Breast epithelium (tissue), 4 donors: ENCODE measurements at places on chromosomes 7 and 10. TPM values are rescaled to one million over a fixed set of nuclear protein-coding genes. Genes with fewer than 3 reads are reported as not detected.

GRCh38 chr7:104921596-104921995, 92.4 kb upstream of the KMT2E start:
- no peak for DNase-seq

DNA sequence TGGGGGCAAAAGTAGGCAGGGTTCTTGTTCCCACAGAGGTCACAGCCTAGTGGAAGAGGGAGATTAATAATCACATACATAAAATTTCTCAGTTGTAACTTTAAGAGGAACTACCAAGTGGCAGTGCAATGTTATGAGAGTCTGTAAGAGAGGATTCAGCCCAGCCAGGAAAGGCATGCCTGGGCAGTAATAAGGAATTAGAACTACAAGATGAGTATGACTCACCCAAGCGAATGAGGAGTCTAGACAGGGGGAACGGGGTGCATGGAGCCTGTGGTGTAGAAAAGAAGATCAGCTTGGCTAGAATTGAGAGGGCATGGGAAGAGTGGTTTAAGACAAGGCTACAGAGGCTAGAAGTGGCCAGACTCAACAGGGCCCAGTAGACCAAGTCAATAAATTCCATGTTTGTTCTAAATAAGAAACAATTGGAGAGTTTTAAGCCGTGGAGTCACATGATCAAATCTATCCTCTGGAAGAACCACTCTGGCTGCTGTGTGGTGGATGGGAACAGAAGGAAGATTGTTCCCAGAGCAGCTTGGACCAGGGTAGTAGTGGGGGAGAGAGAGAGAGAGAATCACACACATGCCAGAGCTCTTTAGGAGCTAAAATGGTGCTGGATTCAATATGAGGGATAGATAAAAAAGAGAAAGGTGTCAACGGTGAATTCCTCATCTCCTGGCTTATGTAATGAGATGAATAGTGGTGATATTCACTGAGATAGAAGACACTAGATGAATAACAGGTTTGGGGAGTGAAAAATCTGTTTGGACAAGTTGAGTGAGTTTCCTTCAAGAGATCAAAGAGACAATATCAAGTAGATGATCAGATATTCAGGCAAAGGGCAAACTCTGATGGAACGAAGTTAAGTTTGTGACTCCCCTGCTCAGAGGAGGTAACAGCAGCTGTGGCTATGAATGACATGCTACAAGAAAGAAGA, 265.1 kb downstream of the FGFR2 start:
- DNase-seq, result no peak

DNA sequence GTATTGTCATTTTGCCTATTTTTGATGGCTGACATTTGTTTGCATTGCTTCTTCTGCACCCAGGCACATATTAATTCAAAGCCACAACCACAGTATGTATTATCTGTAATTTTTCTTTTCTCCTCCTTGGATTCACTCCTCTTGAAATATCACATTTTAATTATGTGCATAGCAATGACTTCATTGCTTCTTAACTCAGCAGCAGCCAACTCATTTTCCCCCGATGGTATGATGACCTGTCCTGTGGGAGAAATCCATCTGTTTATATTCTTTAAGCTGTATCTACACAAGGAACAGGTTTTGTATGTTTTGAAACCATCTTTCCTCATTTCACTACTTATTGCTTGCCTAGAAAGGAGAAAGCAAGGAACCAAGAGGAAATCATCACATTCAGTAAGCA, 588.8 kb downstream of the INHBA start:
- no peak for DNase-seq

DNA sequence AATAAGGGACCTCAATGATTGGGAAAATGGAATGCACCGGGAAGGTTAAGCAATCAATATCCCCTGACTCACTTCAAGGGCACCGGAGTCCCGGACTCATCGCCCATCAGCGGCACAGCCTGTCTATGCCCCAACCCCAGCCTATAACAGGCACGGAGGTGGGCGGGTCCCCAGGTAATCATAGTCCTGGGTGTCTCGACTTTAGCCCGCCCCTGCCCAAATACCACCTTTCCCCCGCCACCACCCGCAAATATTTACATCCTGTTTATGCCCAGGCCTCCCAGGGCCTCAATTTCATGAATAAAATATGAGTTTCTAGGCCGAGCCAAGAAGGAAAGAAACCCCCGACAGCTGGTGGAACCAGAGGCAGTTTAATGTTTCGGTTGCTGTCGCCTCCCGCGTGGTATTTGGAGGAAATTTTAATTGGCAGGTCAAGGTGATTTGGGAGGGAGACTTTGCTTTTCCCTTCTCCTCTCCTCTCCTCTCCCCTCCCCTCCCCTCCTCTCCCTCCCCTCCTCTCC, 15.6 kb upstream of the RFC2 start:
- no peak for DNase-seq

DNA sequence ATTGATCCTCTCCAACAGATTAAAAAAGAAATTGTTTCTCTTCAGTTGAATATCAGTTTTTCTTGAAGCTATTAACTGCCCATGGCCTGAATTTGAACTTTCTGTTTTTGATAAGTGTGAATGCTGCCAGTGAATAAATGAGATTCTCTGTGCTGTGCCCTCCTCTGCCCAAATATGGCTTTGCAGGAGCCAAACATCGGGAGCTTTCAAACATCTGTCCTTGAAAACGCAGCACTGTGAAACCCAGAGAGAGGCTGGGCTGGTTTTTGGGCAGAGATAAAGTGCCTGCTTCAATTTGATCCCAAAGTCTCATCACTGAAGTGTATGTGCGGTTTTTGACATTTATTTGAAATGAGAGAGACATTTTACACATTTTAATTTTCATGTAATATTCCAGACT, 268.3 kb upstream of the SHH start:
- DNase-seq, result no peak

- no peak for DNase-seq
Observed at GRCh38 chr7:100546129-100546925, 7.3 kb downstream of the AGFG2 start.

DNA sequence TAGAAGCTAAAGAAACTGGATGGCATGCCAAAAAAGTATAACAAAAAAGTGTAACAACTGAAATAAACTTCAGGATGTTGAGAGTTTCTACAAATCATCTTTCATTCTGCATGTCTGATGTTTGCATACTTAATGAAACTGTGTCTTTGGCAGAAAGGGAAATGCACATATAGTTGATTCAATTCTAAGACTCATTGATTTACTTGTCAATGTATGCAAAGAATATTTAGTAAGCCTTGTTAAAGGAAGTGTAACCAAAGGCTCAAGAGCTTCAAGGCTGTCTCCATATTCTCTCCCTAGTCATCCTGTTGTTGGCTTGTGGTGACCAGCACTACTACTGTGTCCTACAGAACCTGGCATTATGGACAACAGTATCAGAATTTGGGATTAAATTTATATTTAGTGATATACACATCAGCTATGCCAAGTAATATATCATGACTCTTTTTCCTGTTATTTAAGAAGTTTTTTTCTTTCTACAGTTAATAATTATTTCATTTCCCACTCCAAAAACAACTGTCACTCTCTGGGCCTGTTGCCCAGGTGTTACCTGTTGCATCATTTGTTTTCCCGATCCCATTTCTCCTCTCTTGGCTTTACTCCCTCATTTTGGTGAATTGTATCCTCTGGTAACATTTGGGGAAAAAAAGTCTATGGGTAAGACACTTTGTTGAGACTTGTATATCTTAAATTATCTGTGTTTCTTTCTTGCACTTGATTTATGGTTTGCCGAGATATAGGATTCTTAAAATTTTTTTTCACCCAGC, 226.6 kb upstream of the BMPER start:
- no peak for DNase-seq

GRCh38 chr10:132304756-132305509, 2.8 kb downstream of the STK32C start:
- peak; percentile 45 for DNase-seq

- DNase-seq, result no peak
Observed at GRCh38 chr7:108014215-108014614, 11.3 kb upstream of the LAMB1 start.

DNA sequence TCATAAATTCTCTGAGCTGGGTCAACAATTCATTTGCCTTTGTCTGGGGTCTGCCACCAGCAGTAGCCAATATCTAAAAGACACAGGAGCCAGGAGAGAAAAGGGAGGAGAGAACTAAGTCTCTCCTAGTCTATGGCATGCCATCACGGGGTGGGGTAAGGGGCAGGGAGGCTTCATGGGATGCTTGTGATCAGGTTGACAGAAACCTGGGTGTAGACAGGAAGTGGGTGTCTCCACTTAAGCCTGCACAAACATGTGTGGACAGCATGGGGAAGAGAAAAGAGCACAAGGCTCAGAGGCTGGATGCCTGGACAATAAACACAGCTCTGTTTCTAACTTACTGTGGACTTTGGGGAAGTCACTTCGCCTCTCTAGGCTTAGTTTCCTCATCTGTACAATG, 11.5 kb upstream of the C10orf53 start:
- no peak for DNase-seq

DNA sequence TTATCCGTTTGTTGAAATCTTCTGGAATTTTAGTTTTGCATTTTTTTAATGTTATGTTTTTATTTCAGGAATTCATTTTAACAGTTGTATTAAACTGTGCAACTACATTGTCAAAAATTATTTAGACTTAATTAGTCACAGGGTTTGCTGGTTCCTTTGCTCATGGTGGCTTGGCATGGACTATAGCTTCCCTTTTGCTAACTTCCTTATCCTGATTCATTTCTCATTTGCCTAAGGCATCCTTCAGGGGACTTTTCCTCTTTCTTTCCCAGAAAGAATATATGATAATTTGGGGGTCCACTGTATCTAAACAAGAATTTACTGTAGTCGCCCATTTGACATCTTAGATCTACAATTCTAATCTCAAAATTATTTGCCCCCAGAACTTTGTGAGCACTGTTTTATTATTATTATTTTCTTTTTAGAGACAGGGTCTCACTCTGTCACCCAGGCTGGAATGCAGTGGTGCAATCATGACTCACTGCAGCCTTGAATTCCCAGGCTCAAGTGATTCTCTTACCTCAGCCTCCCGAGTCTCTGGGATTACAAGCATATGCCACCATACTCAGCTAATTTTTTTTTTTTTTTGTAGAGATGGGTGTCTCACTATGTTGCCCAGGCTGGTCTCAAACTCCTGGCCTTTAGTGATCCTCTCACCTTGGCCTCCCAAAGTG, 13.9 kb downstream of the FIGNL1 start:
- no peak for DNase-seq

DNA sequence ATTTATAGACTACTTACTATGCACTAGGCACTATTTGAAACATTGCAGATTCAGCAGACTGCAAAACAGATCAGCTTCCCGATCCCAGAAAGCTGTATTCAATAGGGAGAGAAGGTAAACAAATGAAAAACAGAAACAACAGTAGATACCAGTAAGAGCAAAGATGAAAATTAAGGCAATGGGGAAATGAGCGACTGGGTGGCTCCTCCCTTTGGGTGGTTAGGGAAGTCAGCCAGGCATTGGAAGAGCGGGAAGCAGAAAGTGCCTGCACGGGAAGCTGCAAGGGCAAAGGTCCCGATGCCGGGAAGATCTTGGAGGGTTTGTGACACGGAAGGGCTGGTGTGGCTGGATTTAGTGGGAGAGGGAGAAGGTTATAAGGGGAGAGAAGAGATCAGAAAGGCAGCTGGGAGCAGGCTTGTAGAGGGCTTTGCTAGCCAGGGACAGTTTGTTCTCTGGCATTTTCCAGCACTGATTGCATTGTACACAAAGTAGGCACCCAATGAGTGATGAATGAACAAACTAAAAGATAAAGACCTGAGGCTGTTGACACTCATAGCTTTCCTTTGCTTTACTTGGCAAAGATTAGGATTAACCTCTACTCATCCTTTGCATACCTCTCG, 67.8 kb downstream of the NAMPT start:
- peak; percentile 30 for DNase-seq

- no peak for DNase-seq
Observed at GRCh38 chr7:26508917-26509316, 217.3 kb downstream of the SNX10 start.

DNA sequence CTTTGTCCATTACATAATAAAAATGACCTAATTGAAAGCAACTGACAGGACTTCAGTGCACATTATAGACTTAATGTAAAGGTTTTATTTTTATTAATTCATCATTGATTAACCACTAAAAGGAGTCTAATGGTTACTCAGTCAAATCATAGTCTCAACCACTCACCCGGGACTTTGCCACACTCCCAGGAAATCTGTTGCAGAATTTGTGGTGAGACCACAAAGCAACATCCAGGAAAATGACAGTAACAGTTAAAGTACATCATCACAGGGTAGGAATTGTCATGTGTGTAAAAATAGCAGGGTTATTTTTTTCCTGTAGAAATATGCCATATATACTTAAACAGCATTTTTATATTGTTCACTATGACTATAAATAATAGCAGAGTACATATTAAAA, 6.3 kb upstream of the HGF start:
- no peak for DNase-seq

DNA sequence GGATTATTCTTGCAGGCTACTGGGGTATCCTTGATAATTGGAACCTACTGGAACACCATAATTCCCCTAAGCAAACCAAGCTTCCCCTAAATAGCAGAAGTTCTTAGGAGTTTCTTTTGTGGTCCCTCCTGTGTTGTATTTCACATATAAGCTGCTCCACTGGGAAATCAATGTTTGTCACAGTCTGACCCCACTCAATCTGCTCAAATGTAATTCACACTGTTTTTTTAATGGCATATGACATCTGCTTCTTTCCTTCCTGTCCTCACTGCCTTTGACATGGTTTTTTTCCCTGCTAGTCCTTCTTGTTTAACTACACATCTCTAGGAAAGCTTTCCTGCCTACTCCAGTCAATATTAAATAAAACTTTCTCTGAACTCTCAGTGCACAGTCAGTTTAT, 1.8 kb upstream of the PTPRZ1 start:
- DNase-seq, result no peak

DNA sequence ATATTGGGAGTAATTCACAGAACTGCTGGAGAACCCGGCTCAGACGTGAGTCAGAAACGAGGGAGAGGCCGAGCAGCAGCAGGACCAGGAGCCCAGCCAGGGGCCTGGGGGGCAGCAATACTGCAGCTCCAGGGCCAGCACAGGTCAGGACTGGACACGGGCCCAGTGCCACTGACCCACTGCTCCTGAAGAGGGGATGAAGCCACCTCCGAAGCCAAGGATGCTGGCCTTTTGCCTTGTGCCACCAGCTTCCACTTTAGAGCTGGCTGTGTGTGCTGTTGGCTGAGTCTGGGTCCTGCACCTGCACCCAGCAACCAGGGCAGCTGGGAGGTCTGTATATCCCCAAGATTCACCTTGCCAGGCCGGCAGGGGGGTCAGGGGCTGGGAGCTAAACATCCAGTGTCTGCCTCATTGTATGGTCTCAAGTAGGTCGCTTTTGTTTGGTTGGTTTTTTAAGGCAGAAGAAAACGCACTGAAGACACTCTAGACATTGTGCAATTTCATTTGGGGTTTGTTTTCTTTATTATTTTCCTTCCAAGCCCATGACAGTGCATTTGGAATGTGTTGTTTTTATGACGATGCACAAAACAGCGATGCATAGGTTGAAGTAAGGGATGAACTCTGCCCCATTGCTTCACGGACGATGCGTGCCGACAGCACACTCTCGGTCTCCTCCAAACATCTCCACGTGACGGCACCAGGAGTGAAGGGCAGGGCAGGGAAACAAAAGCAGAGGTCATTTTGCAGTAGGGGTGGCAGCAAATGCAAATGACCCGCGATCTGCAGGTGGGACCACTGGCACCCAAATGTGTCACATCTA, 27.7 kb upstream of the INSIG1 start:
- DNase-seq, result no peak

The LANCL2 gene
- total RNA-seq, result 20.2 TPM

The OPTN gene
- 43.9 TPM for total RNA-seq

The HOXA6 gene
- total RNA-seq, result 7.9 TPM
